CD4-positive, alpha-beta T cell (primary cell): ENCODE measurements at places on chromosomes 6 and 20.

GRCh38 chr6:3280091-3280490 lies 21.3 kb downstream of the PSMG4 start:
- DNase-seq, result no peak

DNA sequence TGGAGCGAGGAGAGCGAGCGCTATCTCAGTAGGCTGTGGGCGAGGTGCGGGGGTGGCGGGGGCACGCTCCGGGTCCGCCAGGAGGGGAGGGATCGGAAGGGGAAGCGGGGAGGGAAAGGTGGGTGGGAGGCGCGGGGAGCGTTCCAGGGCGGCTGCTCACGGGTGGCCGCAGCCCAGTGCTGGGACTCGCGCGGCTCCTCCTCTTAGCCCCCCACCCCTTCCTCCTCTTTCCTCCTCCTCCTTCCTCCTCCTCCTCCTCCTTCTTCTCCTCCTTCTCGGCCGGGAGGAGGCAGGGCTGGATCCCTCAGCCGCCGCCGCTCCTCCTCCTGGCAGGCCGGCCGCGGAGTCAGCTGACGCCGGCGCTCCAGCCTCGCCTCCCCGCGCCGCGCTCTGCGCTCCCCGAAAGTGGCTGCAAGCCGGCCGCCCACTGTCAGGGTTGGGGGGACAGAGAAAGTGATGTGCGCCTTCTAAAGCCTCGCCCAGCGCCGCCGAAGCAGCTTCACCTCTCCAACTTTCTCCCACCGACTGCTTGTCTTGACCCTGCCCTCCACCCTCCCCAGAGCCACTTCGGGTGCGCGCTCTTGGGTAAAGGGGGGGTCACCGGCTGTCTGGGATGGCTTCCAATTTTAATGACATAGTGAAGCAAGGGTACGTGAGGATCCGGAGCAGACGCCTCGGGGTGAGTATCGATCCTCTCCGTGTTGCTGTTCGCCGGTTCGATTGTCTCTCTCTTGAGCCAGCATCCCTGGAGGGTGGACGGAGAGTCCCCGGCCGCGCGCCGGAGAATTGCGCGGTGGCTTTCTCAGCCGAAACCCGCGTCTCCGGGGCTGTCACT lies at the start of gene DOK5:
Gene DOK5 (plus strand): TSS at position 260 of the 835 bp plus-strand sequence. CDS start 354 bp downstream, at position 614.
- DNase-seq, result no peak

DNA sequence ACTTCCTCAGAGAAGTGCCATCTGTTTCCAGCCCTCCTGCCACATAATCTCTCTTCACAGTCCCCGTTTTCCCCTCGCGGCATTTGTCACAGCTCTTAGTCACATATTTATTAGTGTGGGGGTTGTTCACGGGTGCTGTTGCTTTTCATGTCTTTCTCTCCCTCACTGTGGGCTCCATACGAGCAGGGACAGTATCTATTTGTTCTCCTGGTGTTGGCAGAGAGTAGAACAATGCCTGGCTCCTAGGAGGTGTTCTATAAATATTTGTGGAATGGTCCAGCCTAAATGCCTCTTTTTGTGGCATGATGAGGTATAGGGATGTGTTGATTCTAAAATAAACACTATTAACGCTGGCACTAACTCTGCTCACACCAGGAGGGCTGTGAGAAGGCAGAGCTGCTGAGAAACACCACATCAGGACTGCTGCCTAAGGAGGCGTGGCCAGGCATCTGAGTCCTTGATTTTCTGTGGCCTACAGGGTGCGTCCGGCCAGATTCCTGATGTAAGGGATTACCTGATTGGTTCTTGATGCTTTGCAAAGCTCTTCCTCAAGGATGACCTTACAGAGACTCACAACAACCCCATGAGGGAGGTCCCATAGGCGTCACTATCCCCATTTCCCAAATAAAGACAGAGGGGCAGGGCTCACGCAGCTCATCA lies 219.8 kb upstream of the ARID1B start:
- no peak for DNase-seq

- no peak for DNase-seq
Measured at GRCh38 chr6:143901885-143902750, 37.8 kb downstream of the ZC2HC1B start.

GRCh38 chr20:62825333-62825985 lies 8.6 kb downstream of the COL9A3 start:
- DNase-seq, result no peak

GRCh38 chr20:57498425-57499400 lies 26.2 kb downstream of the CTCFL start:
- DNase-seq, result no peak

- DNase-seq, result no peak
Measured at GRCh38 chr6:1626481-1626880, 16.8 kb downstream of the FOXC1 start.

DNA sequence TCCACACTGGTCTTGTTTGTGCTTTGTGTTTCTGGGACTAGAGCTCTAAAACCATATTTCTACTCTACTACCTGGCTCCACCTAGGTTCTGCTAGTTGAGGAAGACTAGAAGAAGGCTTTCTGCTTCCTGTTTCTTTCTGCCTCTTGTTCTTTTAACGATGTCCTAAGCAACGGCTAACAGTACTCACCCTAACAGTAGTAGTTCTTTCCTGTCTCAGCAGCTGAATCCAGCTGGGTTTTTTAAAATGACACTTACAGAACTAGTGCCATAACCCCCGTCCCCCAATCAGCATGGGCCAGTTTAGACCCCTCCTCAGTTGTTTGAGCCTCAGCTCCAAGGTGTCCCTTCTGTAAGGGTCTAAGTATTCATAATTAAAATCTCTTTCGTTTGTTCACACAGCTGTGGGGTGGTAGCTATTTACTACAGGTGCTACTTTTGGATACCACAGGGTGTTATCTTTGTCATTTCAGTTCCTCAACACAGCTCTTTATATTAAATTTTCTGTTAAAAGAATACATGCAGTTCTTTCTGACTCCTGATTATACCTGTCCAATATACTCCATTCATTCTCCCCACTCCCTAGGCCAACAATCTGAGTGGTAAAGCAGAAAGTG lies 790.2 kb downstream of the DHX35 start:
- no peak for DNase-seq

DNA sequence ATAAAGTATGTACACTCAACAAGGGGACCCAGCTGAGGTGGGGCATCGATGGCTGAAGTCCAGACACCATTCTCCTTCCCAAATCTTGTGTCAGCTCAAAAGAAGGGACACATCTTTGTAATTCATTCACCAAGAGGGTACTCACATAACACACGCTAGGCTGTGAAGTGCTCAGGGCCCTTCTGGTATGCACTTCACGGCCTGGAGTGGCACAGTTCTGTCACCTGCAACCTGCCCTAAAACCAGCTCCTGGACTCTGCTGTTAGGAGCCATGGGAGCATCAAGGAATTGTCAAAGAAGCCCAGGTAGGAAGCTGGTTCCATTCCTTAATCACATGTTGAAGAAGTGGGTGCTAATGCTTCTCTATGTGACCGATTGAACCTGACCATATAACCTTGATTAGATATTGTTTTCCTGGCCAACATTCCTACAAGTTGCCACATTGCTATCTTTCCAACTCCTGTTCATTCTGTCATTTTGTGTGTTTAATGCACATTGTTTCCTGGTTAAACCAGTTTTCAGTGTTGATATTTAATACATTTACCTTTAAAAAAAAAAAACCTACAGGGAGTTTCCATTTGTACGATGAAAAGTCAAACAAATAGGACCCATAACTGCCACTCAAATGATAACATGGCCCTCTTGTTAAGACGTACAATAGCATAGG lies 127.3 kb downstream of the TNFRSF21 start:
- DNase-seq, result no peak

- DNase-seq, result no peak
Measured at GRCh38 chr6:80211286-80211685, 104.8 kb downstream of the BCKDHB start.

- DNase-seq, result no peak
Measured at GRCh38 chr6:170024940-170025339, 265.9 kb downstream of the DLL1 start.

- DNase-seq, result no peak
Measured at GRCh38 chr6:36683145-36683655, 4.7 kb downstream of the CDKN1A start.

DNA sequence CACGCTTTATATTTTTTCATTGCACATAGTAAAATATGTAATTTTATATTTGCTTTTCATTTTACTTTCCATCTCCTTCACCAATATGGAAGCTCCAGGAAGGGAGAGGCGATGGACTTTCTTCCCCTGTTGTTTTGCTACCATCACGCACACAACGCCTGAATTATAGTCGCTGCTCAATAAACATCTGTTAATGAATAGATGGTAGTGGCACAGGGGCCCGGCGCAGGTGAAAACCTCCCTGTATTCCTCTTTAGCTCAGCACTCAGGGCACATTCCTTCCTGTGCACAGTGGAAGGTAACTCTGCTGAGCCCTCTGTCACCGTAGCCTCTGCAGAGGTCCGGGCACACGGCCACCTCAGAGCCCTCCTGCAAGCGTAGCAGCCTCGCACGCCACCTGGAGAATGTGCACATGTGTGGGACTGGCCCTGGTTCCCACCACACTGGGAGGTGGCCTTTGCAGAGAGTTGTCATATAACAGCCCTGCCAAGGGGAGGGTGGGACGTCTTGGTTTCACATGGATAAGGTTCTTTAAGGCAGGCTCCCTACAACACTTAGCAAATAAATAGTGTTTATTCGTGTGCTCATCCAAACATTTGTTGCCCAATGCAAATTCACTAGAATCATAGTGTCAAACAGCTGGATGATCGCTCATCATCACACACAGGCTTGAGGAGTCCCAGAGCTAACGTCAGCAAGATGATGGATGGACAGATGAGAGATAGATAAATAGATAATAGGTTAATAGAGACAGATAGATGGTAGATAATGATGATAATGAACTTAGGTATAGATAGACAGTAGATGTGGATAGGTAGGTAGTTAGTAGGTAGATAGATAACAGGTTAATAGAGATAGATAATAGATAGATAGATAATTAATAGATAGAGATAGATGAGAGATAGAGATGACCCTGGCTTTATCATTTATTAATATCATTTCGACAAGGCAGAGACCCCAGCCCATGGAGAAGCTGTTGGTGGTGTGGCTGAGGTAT lies 32.3 kb upstream of the AFDN start:
- no peak for DNase-seq

- no peak for DNase-seq
Measured at GRCh38 chr6:37954791-37955190, 135.3 kb downstream of the ZFAND3 start.

- no peak for DNase-seq
Measured at GRCh38 chr6:24959319-24959718, 23.6 kb upstream of the RIPOR2 start.

DNA sequence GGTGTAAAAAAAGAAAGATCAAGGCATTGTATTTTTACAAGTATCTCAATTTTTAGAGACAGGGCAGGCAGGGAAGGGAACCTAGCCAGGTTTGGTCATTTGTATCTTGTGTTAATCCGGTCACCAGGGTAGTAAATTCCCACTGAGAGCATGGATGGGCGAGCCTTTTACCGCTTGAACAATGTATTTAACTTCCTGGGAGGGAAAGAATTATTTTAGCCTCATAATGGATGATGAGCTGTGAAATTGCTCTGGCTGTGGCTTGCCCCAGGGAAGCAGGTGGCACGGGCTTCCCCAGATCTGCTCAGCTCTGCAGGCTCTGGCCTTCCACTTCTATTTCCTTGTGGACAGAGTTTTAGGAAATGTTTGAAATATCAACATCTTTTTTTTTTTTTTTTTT lies 72.9 kb downstream of the TOX2 start:
- no peak for DNase-seq

DNA sequence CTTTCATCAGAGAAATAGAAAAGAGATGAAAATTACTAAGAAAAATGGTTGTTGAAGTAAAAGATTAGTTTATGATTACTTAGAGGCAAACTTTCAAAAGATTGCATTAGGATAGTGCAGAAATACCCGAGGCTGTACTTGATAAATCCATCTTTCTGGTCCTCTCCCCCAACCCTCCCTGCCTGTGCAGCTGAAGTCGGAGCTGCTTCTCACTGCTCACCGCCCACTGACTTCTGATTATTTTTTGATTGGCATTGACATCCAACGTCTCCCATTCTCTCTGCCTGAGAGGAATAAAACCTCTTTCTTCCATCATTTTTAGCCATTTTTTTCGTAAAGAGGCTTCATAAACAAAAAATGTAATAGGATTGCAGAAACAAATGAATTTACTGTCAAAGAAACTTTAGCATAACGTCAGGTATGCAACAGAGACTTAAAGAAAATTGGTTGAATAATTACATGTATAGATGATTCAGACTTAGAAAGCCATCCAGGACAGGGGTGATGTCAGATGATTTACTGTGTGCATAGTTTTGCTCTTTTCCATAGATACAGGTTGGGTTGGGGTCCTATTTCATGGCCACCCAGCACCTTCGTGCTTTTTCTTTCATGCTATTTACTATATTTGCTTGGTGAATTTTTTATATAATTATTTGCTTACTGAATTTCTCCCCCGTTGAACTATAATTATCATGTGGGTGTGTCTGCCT lies 53.6 kb upstream of the EDN3 start:
- no peak for DNase-seq

GRCh38 chr6:157787080-157787479 lies 36.0 kb upstream of the SNX9 start:
- DNase-seq, result no peak

GRCh38 chr6:36050305-36050704 lies 22.7 kb downstream of the MAPK14 start:
- DNase-seq, result no peak

DNA sequence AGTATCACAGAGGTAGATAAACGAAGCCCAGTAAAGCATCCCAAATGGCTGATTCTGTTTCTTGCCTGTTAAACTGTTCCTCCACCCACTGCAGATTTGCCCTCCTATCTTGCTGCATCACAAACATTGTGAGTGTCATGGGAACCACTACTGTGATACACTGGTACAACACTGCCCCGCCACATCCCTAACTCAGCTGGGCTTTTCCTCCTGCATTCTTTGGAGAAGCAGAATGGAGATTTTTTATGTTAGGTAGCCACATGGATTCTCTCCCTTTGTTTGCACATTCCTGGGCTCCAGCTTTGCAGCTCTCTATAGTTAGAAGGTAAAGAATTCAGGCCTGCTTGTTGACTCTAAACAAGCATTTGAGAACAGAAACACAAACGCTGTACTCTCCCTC lies 234.1 kb downstream of the TMEM242 start:
- DNase-seq, result no peak

- no peak for DNase-seq
Measured at GRCh38 chr20:32205843-32206759, 1.4 kb downstream of the PLAGL2 start.

- no peak for DNase-seq
Measured at GRCh38 chr20:12464036-12464435, 544.7 kb upstream of the SPTLC3 start.

DNA sequence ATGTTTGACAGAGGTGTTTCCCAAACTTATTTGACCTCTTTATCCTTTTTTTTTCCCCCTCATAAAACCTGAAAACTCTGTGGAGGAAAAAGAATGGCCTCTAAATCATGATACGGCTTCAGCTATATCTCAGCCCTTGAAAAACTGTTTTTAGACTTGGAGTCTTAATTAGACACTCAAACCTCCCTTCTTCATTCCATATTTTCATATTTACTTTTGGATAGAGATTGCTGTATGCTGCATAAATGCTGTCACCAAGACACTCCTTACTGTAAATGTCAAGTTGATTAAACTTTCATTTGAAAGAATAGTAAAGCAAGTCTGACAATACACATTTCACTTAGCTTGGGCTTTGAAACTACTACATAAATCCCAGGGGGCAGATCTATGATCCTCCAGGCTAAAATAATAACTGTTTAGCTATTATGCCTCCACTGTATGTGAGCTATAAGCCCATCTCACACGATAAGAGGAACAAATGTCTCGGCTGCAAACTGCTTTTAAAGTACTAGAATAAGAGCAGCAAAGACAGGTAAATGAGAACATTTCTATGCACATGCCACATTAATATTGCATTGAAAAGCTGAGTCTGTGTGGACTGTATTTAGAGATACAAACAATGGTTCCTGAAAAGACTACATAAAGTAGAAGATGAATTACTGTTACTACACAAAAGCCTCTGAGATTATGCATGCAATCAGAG lies 141.3 kb upstream of the HMGN3 start:
- no peak for DNase-seq
